ENCODE measurements at places on chromosomes 7 and 10. TPM values are rescaled to one million over a fixed set of nuclear protein-coding genes. Genes with fewer than 3 reads are reported as not detected.

The HOXA10 gene
- 25.8 TPM for total RNA-seq

The LEP gene
- total RNA-seq = not detected

The MACC1 gene
- 3.4 TPM for total RNA-seq

The CALD1 gene
- 314 TPM for total RNA-seq

The MEOX2 gene
- total RNA-seq = 4.3 TPM

- H3K4me3 ChIP-seq = no peak overlapping the region
- H3K27ac ChIP-seq = no peak overlapping the region
- H3K4me1 ChIP-seq = peaks cover 4% of the 10 kb centered on the region
- H3K36me3 ChIP-seq = no peaks in the 10 kb centered on the region
- DNase-seq = no peak
- H3K27me3 ChIP-seq = no peaks in the 10 kb centered on the region
Measured at GRCh38 chr7:28083998-28084985, 96.3 kb downstream of the JAZF1 start.

DNA sequence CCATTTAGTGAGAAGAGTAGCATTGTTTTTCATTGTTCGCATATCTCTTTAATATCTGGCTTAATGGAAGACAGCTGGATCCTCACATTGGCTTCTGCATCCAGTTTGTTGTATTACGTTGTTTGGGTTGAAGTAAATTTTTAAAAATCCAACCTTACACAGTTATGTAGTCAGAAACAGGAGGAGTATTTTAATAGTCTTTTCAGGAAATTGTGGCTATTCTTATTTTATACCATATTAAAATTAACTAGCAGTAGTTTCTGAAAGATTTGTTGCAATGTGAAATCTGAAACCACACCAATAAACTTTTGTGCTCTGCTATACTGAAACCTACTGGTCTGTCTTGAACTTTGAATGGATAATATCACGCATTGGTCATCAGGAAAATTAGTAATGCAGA is 27.9 kb downstream of the MYPN start:
- no peak for DNase-seq
- H3K4me1 ChIP-seq = no peaks in the 10 kb centered on the region
- no peak overlapping the region for H3K4me3 ChIP-seq
- no peaks in the 10 kb centered on the region for H3K36me3 ChIP-seq

GRCh38 chr7:41581041-41581440 is 121.8 kb downstream of the INHBA start:
- no peak overlapping the region for H3K4me3 ChIP-seq
- H3K4me1 ChIP-seq = no peaks in the 10 kb centered on the region
- no peaks in the 10 kb centered on the region for H3K27me3 ChIP-seq
- DNase-seq = no peak
- no peak overlapping the region for H3K27ac ChIP-seq

The TUBAL3 gene
- total RNA-seq = not detected

The SPDYE2 gene
- total RNA-seq = not detected

GRCh38 chr10:3206511-3207157 is 34.1 kb upstream of the PITRM1 start:
- no peak overlapping the region for H3K4me3 ChIP-seq
- no peak overlapping the region for H3K27ac ChIP-seq
- DNase-seq = no peak
- H3K27me3 ChIP-seq = no peaks in the 10 kb centered on the region

- DNase-seq = no peak
- H3K27ac ChIP-seq = no peak overlapping the region
- no peaks in the 10 kb centered on the region for H3K27me3 ChIP-seq
- H3K4me3 ChIP-seq = no peak overlapping the region
Measured at GRCh38 chr10:132137111-132138072, 49.4 kb upstream of the DPYSL4 start.

DNA sequence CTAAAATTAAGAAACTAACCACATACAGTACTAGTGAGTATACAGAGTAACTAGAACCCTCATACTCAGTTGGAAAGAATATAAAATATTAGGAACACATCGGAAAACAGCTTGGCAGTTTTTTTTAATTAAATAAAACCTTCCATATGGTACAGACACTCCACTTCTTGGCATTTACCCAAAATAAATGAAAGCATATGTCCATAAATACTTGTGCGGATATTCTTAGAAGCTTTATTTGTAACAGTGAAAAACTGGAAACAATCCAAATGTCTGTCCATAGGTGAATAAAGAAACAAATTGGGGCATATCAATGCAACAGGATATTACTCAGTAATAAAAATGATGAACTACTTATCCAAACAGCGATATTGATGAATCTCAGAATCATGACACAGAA is 410.0 kb downstream of the HTR7 start:
- H3K27me3 ChIP-seq = no peaks in the 10 kb centered on the region
- DNase-seq = no peak
- H3K4me1 ChIP-seq = no peaks in the 10 kb centered on the region
- H3K27ac ChIP-seq = no peak overlapping the region

The VWA2 gene
- 14.6 TPM for total RNA-seq

DNA sequence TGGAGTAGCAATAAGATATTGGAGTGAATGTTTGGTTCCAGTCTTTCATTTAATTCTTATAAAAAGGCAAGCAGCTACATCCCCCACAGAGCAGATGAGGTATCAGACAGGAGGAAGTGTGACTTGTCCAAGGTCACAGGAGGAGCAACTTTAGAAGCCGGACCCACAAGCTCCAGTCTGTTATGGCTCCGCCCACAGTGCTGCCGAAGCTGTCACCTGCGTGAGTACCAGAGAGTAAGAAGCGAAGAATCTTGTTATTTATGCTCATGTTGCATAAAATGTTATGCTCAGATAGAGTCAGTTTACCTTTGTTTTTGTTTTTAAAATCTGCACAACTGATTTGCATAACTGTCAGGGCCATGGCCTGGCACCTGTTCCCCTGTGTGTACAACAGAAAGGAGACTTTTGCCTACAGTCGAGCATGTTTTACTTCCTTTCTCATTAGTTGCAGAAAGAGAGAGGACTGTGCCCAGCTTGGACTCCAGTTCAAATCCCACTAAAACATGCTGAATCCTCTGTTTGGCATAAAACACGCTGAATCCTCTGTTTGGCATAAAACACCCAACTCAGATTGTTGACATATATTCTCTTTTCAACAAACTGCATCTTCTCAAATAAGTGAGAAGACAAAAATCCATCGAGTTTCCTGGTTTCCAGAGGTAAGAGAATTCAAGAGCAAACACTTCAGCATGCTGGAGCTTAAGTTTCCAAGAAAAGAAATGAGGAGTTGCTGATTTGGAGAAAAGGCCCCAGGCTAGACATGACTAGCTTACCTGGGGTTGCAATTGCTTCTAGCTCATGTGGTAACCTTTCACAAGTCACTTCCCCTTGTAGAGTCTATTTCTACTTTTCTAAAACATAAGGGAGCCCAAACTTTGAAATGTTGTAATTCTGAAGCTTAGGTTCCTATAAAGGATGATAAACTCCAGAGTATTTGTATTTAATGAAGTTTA is 409.8 kb upstream of the ZMIZ1 start:
- H3K27me3 ChIP-seq = no peaks in the 10 kb centered on the region
- H3K4me1 ChIP-seq = peaks cover 3% of the 10 kb centered on the region
- no peak overlapping the region for H3K4me3 ChIP-seq
- DNase-seq = no peak
- no peak overlapping the region for H3K27ac ChIP-seq

GRCh38 chr7:155965010-155965409 is 152.7 kb upstream of the SHH start:
- no peaks in the 10 kb centered on the region for H3K4me1 ChIP-seq
- H3K27ac ChIP-seq = no peak overlapping the region
- DNase-seq = no peak
- no peaks in the 10 kb centered on the region for H3K27me3 ChIP-seq

DNA sequence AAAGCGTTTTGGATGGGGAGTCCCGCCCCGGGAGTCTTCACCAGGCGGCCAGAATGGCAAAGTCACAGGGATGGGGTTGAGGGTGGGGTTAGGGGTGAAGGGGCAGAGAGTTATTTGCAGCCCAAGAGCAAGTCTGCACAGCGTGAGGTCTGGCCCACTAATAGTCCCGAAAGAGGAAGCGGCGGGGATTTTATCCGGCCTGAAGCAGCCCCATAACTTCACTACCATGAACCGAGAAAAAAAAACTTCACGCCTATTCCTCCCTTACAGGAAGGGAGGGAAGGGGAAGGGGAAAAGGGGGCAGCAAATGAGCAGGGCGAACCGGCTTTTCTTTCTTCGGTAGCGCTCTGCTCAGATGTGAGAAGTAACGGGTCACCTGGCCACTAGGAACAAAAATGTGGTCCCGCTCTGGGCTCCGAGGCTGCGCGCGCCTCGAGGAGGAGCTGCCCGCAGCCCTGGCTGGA is 712 bp downstream of the ITPRIP start:
- peak overlapping the region; percentile 96 for H3K27ac ChIP-seq
- H3K27me3 ChIP-seq = no peaks in the 10 kb centered on the region
- peaks cover 10% of the 10 kb centered on the region for H3K4me1 ChIP-seq
- H3K4me3 ChIP-seq = peak overlapping the region; percentile 70

DNA sequence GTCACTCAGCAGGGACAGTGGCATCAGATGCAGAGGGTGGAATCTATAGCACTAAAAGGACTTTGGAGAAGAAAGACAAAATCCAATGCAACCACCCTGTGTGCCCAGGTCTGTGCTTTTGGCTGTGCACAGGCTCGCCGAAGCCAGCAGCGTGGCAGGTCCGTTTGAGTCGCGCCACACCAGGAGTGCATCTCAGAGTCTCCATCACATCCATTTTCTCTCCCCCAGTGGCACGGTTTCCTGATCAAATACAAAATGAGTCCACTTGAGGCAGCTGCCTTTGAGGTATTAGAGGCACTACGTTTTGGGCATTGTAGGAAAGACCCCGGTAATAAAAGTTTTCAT is 23.4 kb upstream of the PROSER2 start:
- DNase-seq = no peak
- H3K4me1 ChIP-seq = peaks cover 3% of the 10 kb centered on the region
- H3K4me3 ChIP-seq = no peak overlapping the region
- no peaks in the 10 kb centered on the region for H3K27me3 ChIP-seq

GRCh38 chr7:4244635-4245034 is 437.5 kb upstream of the FOXK1 start:
- no peaks in the 10 kb centered on the region for H3K36me3 ChIP-seq
- no peak overlapping the region for H3K4me3 ChIP-seq
- no peak for DNase-seq
- H3K4me1 ChIP-seq = no peaks in the 10 kb centered on the region
- no peak overlapping the region for H3K27ac ChIP-seq
- no peaks in the 10 kb centered on the region for H3K27me3 ChIP-seq

DNA sequence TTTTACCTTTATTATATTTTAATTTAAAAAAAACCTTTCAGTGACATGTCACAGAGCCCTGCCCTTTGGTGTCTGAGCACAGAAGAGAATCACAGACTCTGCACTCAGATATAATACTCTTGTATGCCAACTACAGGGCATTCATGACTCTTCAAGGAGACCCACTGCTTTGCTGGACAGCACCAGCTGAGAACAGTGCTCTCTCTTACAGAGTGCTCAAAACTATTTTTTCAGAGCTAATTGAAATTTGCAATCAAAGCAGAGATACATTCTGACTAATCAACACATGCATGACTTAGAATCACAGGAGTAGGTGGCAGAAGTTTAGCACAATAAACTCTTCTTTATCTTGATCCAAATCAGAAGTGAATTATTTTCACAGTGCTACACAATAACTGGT is 99.1 kb downstream of the OSBPL3 start:
- no peaks in the 10 kb centered on the region for H3K36me3 ChIP-seq
- no peak overlapping the region for H3K27ac ChIP-seq
- no peaks in the 10 kb centered on the region for H3K27me3 ChIP-seq
- DNase-seq = no peak
- no peaks in the 10 kb centered on the region for H3K4me1 ChIP-seq

DNA sequence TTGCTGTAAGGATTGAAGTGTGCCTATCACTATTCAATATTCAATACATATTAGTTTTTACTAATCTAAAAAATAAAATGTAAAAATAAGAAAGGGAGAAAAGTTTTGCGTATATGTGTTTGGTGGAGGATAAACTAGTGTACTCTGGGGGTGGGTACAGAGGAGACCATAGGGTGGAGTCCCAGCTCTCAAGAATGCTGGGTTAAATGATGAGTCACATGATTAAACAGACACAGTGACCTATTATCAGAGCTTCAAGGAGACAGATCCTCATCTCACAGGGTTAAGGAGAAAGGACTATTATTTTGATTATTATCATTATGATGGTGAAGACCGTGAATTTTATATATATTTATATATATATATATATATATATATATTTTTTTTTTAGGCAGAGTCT is 77.5 kb downstream of the AFAP1L2 start:
- H3K27ac ChIP-seq = no peak overlapping the region
- no peak overlapping the region for H3K4me3 ChIP-seq
- H3K27me3 ChIP-seq = no peaks in the 10 kb centered on the region
- peaks cover 16% of the 10 kb centered on the region for H3K4me1 ChIP-seq

The GHRHR gene
- not detected for total RNA-seq

DNA sequence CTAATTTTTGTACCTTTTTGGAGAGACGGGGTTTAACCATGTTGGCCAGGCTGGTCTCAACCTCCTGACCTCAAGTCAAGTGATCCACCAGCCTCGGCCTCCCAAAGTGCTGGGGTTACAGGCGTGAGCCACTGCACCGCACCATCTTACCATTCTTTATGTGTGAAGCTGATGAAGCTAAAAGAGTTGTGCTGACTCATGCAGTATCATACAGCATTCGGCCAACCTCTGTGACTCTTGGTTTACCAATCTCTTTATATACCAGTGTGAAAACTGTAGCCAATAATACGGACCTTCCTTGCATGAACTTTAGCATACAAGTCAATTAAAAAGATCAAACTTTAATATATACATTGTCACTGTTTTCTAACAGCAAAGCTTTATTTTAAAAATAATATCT is 878.2 kb upstream of the MBL2 start:
- no peak overlapping the region for H3K27ac ChIP-seq
- H3K4me3 ChIP-seq = no peak overlapping the region
- H3K36me3 ChIP-seq = no peaks in the 10 kb centered on the region
- DNase-seq = no peak
- H3K4me1 ChIP-seq = no peaks in the 10 kb centered on the region
- no peaks in the 10 kb centered on the region for H3K27me3 ChIP-seq

The SRGN gene
- 44.3 TPM for total RNA-seq

The NPFFR1 gene
- total RNA-seq = under 0.01 TPM

GRCh38 chr7:129191272-129191671 is 2.8 kb downstream of the SMO start:
- H3K27ac ChIP-seq = no peak overlapping the region
- H3K36me3 ChIP-seq = no peaks in the 10 kb centered on the region
- no peak overlapping the region for H3K4me3 ChIP-seq

The GRM3 gene
- not detected for total RNA-seq

The GCK gene
- total RNA-seq = 0.91 TPM

DNA sequence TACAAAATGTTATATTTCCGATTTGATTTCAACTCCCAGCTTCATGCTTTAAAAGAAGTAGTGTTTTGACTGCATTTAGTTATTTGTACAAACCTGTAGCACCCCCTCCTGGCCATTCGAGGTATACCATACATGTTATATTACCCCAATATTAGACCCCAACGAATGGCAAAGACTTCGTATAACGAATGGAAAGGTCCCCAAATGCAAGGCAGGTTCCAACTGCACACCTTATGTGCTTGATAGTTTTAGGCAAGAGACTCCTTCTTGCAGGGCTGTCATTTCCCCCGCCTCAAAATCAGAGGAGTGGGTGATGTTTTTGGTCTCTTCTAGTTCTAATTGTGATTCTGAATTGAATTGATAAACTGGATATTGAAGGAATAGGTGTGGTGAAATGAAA is 101.1 kb upstream of the TARP start:
- no peak for DNase-seq
- no peaks in the 10 kb centered on the region for H3K4me1 ChIP-seq
- no peak overlapping the region for H3K4me3 ChIP-seq
- no peaks in the 10 kb centered on the region for H3K27me3 ChIP-seq

The SFTPA2 gene
- 5.3 TPM for total RNA-seq

- no peak overlapping the region for H3K27ac ChIP-seq
- no peaks in the 10 kb centered on the region for H3K36me3 ChIP-seq
Measured at GRCh38 chr10:104351061-104351702, 2.5 kb upstream of the CFAP58 start.

The FZD1 gene
- 26.6 TPM for total RNA-seq

The ARMH3 gene
- total RNA-seq = 20.5 TPM
